Left colon (tissue), 2 donors: ENCODE measurements at places on chromosomes 3 and 15.

DNA sequence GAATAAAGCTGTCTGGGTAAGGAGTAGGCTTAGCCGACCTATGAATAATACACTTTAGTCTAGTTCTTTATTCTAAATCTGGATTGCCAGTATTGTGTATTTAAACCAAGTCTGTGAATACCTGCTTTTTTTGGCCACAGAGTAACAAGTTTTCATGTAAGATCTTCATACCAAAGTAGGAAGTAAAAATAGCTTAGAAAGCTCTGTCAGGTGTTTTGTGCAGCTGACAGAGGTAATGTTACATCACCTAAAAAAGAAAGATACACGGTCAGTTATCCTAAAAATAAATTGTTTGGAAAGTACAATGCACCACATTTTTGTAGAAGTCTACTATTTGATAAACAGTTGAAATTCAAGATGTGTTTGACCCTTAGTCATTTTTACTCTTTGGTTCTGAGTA, 16.5 kb downstream of the CALML4 start:
- no peak for DNase-seq

GRCh38 chr3:143036557-143036956, 35.2 kb downstream of the U2SURP start:
- no peak for DNase-seq

DNA sequence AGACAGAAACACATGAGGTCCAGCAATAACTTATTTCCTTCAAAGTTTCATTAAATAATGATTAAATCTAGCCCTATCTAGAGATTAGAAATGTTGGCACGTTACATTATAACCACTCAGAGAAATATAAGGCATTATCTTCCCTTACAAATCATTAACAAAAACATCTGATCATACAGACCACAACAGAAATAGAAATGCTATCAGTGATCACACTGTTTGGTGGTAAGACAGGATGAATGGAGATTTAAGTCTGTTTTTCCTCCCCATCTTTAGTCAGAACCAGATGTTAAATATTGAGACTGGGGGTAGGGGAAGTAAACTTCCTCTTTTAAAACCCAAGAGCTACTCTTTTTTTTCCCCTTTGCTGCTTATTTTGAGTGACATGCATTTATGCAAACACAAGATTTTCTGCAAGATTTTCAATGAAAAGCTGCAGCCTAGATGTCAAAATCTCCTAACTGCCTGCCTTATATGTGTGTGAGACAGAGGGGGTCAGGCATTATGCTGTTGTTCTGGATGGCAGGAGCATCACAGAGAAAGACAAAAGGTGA, 70.4 kb downstream of the CBLB start:
- no peak for DNase-seq

- DNase-seq: no peak
Measured at GRCh38 chr3:81443958-81444357, 317.5 kb downstream of the GBE1 start.

GRCh38 chr15:94105760-94106159, 125.6 kb upstream of the MCTP2 start:
- DNase-seq: no peak

DNA sequence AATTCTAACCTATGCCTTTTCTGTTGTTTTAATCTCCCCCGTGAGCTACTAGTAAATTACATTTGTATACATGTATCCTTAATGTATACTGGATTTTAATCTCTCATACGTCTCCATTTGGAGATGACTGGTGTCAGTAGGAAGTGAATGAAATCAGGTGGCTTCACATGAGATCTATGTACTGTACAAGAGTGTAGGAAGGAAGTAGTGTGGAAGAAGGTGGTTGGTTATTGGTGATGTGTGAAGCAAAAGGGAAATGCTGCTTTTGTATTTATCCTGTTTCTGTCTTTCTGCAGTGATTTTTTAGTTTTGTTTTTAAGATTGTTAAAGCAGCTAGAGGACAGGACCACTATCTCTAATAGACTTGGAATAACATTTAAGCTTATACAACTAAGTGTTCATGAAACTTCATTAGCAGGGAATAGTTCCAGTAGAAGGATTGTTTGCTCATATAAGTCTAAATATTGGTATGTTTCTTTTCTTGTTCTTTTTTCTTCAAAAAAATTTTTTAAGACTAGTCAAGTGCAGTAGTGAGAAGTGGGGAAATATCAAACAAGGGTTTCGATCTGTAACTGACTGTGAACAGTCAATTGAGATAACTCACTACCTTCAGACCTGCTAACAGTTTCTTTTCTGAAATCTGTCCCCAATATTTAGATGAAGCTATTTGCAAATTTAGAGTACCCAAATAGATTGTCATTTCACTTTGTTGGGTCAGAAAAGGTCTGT, 15.3 kb downstream of the SNX1 start:
- no peak for DNase-seq

- no peak for DNase-seq
Measured at GRCh38 chr3:191549357-191549756, 88.4 kb downstream of the PYDC2 start.

GRCh38 chr3:138051947-138052802, 42.2 kb downstream of the CLDN18 start:
- no peak for DNase-seq

GRCh38 chr3:156983559-156983958, 157.4 kb downstream of the LEKR1 start:
- DNase-seq: no peak

- DNase-seq: no peak
Measured at GRCh38 chr3:10602769-10603768, 97.7 kb upstream of the ATP2B2 start.

DNA sequence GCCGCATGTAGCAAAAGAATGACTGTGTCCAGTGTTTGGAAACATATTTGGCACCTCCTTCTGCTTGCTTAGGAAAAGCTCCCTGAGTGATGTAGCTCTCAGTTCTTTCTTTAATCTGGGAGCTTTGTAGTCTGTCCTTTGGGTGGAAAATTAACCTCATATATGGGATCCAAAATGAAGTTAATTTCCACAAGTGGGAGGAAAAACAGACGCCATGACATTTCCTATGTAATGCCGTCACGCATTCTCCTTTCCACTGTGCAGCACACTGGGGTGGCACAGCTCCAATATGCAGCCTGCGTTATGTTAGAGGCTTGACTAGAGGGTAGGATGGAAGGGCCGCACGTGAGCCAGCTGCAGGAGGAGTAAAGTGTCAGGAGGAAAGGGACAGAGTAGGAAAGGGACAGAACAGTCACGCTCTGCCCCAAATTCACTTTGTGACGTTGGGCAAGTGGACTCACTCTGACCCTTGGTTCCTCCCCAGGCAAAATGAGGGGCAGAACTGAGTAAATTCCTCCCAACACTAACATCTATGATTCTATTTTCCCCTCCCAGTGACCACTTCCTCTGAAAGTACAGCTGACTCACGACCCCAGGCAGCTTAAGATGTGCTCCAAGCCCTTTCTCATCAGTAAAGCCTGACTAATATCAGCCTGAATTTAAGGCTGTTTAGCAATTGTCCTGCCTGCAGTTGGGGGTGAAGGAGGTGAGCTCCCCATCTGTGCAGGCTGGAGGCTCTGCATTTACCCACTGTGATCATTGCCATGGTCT, 176.5 kb upstream of the PFN2 start:
- peak; percentile 13 for DNase-seq

GRCh38 chr3:99999536-99999935, 114.8 kb downstream of the FILIP1L start:
- no peak for DNase-seq

DNA sequence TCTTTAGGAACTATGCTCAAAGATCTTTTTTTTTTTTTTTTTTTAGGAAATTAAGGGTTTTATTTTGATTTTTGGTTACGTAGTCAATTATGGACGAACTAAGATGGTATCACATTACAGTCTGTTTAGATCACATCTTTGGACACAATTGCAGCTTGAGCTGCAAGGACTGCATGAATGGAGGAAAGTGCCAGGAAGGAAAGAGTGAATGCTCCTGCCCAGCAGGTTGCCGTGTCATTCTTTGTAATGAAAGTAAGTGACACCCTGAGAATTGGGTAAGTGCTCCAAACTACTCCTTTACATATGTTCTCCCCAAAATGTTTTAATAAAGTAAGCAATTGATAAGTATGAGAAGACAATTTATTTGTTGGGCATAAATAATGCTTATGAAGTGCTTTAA, 716.5 kb upstream of the GOLIM4 start:
- no peak for DNase-seq

DNA sequence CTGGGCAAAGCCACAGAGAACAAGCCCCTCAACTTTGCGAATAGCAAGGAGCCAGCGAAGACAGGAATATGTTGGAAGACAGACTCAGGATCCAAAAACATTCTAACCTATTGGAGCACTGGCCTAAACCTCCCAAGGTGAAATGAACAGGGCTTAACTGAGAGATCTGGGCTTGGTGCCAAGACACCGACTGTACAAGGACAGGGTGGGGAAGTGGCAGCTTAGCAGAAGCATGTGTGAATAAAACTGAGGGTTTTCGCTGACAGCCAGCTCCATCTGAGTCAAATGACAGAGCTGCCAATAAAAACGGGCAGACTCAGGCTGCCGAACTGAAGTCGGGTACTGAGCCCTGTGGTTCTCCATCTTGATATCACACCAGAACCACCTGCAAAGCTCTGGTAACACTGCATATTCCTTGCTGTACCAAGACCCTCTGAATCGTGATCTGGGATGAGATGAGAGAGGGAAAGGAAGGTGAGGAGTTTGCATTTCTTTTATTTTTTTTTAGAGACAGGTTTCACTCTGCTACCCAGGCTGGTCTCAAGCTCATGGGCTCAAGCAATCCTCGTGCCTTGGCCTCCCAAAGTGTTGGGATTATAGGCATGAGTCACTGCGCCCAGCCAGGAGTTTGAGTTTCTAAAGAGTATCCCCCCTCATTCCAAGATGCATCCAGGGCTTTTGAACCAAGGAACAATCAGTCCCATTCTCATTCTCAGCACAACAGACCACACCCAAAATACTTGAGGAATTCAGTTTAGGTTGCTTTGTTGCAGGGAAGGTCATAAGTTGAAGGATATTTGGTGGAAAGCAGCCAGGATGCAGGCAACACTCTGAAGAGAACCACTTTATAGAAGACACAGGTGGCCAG, 6.0 kb upstream of the PLCB2 start:
- DNase-seq: peak; percentile 87

- DNase-seq: no peak
Measured at GRCh38 chr3:59839283-59839682, 789.5 kb upstream of the CFAP20DC start.

DNA sequence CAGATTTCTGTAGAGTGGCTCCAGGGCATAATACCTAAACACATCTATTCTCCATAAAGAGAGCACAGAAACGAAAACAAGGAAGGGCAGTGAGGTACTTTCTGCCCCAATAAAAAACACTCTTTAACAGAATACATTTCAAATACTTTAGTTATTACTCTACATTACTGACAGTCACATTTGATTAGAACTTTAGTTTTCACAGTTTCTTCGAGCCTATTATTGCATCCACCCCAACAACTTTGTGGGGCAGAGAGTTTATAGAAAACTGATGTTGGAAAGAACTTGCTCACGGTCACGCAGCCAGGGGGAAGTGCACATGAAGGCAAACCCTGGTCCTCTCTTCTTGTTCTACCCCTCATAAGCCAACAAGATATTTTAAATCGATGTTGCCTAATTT, 9.0 kb downstream of the VPS39 start:
- DNase-seq: no peak
